Natural killer cell treated with Interleukin-12 subunit alpha and Interleukin-12 subunit beta and Interleukin-15 and Interleukin-18, amount 100 ng/mL, for 72 hours (primary cell): ENCODE measurements at places on chromosomes 7 and 10.

DNA sequence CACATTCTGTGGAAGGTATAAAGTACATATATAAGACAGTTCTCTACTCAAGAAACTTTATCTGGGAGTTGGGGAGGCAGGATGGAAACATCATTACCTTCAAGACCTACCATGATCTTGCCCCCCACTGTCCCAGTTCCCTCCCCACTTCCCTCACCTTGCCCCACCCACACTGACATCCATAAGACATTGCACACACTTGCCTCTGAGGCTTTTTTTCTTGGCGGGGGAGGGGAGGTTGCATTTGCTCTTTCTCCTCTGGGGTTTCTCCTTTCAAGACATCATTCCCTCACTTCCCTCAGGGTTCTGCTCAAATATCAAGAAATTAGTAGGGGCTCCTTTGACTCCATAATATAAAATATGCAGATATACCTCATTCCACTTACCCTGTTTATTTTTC, 276.0 kb downstream of the ARL4A start:
- DNase-seq, result no peak

DNA sequence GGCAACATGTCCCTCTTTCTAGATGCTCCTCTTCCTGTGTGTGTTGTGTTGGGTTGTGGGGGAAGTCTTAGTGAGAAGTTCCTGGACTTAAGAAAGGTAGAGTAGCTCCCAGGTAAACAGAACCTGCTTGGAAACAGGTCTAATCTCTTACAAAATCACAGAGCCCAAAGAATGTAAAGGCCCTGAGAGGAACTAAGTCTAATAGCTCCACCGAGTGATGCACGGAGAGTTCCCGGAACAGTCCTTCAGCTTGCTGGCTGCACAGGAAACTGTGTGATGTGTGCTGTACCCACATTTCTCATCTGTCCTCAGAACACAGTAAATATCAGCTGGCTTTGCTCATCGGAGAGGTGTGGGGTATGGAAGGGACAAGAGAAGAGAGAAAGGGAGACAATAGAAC, 182.6 kb upstream of the LYZL1 start:
- no peak for DNase-seq

DNA sequence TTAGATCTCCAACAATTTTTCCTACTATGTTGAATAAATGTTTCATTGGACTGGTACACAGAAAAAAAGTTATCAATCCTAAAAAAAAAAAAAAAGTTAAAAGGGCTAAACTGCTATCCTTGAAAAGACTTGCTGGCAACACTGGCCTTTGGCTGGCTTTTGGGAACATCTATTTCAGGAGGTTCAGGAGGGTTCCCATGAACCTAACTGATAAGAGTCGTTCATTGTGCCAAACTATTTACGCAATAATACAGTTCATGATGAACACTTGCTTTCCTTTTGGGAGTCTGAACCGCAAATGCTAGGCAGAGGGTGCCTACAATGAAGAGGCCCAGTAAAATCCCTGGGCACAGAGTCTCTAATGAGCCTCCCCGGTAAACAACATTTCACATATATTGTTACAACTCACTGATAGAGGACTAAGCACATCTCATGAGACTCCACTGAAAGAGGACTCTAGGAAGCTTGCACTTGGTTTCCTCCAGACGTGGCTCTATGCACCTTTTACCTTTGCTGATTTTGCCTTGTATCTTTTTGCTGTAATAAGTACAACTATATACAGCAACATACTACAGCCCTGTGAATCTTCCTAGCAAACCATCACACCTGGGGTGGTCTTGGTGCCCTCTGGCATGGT, 45.0 kb downstream of the ZFAND4 start:
- no peak for DNase-seq

DNA sequence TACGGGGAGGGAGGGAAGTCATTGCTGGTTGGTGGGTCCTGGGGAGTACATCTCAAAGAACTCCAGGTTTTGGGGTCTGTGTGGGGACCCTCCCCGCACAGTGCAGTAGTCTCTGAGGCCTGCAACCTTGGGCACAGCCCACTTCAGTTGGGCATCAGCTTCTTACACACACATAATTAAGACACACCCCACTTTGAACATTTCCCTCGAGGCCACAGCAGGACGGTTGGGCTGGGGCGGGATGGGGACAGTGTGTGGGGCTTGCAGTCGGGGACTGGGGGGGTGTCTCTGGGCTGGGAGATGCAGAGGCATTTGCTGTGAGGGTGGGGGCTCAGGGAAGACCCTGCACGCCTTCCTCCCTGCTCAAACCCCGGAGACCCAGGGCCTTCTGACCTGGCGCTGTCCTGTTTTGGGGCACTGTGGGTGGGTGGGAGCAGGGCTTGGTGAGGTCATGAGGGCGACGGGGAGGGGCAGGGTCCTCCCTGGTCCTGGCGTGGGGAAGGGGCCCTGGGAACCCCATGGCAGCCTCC, 1.3 kb downstream of the LFNG start:
- DNase-seq, result no peak

- no peak for DNase-seq
These were observed 118.9 kb downstream of the CDH23 start for GRCh38 chr10:71515531-71516172.

DNA sequence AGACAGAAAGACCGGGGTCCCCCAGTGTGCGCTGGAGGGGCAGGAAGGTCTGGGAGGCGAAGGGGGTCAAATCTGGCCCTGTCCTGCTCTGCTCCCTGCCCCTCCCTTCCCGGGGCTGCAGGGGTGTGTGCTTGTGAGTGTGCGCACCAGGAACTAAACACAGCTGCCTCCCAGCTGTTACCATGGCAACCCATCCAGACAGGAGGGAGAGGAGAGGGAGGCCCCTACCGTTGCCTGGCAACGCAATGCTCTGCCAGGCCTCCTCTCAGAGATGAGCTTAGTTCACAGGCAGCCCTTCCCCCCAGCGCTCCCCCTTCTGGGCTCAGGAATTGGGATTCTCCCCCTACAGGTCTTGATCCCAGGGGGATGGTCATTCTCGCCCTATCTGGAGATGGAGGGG, 6.1 kb downstream of the NYAP1 start:
- no peak for DNase-seq

GRCh38 chr7:98956469-98956868, 78.1 kb downstream of the TRRAP start:
- DNase-seq, result no peak

DNA sequence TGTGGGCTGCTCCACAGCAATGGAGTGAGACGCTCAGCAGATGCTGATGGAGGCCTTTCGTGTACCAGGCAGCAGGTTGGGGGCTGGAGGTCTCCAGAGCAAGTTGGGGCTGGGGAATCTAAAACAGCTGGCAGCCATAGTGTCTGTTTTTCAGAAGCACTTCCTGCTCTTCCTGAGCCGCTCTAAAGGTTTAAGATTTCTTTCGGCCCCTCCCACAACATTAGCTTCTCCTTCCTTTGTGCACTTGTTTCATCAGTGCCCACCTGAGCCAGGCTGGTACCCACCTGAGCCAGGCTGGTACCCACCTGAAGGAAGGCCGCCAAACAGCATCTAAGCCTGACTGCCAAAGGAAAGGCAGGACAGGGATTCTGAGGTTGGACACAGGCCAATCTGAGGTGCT, 18.4 kb upstream of the WAPL start:
- no peak for DNase-seq

- no peak for DNase-seq
These were observed 30.7 kb upstream of the UBN2 start for GRCh38 chr7:139200382-139200781.

GRCh38 chr7:68148440-68148839, 1151.8 kb downstream of the TYW1 start:
- no peak for DNase-seq

GRCh38 chr10:128466831-128467371, 340.7 kb upstream of the MKI67 start:
- DNase-seq, result peak; percentile 20

DNA sequence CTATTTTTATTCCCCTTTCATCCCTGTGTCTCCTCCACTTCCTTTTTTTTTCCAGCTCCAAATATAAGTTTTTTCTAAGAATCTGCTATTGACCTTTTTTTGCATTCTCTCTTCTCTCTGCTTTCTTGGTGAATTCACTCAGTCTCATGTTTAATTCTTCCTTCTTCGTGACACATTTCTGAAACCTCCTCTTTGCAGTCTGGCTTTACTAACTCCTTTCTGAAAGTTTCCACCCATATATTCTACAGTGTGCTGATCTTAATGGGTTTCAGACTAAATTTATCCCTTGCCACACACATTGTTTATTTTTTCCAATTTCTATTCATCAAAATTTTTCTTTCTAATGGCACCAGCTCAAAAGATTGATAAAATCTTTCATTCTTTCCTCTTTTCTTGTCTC, 47.8 kb upstream of the CALD1 start:
- DNase-seq, result no peak

- no peak for DNase-seq
These were observed 164.3 kb upstream of the AKR1E2 start for GRCh38 chr10:4661511-4662255.

DNA sequence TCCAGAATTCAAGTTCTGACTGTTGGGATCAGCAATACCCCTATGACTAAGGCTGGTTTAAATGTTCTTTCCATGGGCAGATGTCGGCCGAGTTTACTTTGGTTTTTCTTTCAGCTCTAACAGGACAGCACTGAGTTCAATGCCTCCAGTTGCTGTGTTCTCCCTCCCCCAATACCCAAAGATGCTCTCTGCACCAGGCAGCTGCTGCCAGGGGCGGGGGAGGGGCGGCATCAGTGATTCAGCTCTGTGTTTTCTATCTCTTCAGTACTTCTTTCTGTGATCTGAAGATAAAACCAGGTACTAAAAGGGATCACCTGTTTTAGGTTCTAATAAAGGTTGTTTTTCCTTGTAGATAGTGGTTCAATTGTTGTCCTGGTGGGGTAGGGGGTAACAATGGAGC, 576.7 kb upstream of the POT1 start:
- DNase-seq, result no peak

- no peak for DNase-seq
These were observed 62.8 kb downstream of the EGFR start for GRCh38 chr7:55081472-55082227.

DNA sequence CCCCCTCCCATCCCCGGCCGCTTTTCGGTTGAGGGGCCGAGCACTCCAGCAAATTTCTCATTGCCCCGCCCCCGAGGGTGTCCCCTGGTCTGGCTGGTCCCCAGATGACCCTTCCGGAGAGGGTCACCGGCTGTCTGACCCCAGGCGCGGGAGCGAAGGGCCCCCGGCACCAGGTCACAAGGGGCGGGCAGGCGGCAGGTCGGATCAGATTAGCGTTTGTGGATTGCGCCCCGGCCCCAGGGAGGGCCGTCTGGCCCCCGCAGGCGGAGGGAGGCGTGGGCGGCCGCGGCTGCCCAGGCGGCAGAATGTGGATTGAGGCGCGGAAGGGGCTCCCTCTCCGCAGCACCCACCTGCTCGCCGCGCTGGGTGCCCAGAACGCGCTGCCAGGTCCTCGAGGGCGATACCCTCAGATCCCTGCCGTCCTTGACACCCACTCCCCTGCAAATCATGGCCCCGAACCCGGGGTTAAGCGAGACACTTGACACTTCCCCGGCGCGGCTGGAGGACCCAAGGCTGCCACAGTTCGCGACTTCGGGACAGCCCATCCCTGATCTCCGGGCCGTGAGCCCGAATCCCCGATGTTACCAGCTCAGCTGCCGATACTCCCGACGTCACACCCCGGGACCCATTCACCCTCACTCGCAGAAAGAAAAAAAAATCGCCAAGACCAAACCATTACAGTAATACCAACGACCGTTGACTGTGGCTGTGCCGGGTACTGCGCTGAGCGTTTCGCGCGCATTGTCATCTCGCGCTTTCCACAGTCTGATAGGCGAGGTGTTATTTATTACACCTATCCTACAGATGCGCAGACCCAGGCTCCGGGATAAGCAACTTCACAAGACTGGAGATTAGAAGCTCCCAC, 953 bp downstream of the NODAL start:
- no peak for DNase-seq

GRCh38 chr10:35778306-35778705, 136.2 kb upstream of the FZD8 start:
- no peak for DNase-seq

GRCh38 chr7:20249920-20250319, 32.7 kb upstream of the MACC1 start:
- DNase-seq, result no peak

- DNase-seq, result no peak
These were observed 176.3 kb upstream of the SLC26A5 start for GRCh38 chr7:103622274-103622673.

GRCh38 chr10:33709008-33709753, 374.7 kb upstream of the NRP1 start:
- DNase-seq, result no peak

GRCh38 chr10:31194986-31195385, 124.0 kb upstream of the ZEB1 start:
- DNase-seq, result no peak

DNA sequence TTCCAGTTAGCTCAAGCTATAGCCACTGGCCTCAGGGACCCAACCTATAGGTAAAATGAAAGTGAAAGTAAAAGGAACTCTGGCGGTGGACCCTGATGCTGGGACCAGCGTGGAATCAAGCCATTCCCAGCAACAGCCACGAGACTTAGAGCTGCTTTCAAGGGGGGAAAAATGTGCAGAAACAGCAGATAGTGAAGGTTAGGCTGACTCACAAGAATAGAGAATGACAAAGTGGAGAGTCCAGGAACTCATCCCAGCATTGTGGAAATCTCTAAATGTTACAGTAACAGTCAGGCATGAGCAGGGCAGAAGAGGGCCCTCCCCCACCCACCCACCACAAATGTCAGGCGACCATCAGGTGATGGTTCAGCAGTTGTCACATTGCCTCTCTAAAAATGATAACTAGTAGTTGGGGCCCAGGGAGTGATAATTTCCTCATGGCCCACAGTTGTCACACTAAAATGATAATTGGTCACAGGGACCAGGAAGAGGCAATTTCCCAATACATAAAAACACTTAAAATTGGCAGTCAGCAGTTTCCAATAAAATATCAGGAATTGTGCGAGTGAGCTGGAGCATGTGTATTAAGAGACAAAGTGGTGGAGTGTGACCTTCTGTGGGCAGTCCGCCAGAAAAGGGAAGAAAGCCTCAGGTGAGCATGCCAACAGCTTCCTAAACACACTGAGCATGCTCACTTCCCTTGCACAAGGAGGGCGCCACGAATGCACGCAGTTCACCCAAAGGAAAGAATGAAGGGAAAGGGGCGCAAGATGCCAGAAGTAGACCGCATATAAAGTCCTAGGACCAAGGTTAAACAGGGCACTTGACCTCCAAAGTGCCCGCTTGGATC, 129.8 kb upstream of the PPP1R3A start:
- no peak for DNase-seq

DNA sequence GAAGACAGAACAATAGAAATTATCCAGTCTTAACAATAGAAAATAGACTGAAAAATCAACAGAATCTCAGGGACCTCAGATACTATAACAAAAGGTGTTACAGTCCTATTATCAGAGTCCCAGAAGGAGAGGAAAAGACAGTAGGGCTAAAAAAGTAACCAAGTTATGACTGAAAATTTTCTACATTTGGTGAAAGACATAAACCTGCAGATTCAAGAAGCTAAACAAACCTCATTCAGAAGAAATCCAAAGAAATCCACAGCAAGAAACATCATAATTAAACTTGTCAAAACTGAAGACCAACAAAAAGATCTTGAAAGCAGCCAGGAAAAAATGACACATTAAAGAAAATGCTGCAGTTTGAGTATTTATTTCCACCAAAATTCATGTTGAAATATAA, 41.9 kb downstream of the HECTD2 start:
- DNase-seq, result no peak

GRCh38 chr7:123746931-123747488, 1.8 kb downstream of the WASL start:
- no peak for DNase-seq

GRCh38 chr7:129785685-129786514, 166.9 kb downstream of the UBE2H start:
- no peak for DNase-seq
